ENCODE measurements at places on chromosomes 2 and 18. TPM values are rescaled to one million over a fixed set of nuclear protein-coding genes. Genes with fewer than 3 reads are reported as not detected.
A peak's percentile ranks its signal among the peaks of the same experiment; 100 is the strongest.

DNA sequence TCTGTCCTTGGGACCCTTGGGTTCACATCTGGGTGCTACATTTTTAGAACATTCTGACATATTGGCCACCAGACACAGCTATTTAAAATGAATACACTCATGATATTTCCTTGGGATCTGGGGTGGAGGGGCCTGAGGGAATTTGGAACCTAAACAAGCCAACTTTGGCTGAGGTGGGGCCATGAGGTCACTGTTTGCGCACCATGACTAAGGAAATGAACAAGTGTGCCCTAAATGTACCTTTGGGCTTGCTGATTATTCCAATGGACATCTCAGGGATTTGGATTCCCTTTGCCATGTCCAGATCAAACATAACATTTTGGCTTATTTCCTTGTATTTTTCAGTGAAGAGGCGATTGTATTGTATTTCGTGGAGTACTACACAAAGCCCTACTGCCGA lies 80.5 kb upstream of the SEC11C start:
- no peaks in the 10 kb centered on the region for H3K36me3 ChIP-seq
- no peaks in the 10 kb centered on the region for H3K27me3 ChIP-seq
- H3K4me3 ChIP-seq = no peak overlapping the region
- DNase-seq = no peak
- no peak overlapping the region for H3K27ac ChIP-seq

GRCh38 chr2:240425697-240426096 lies 9.8 kb upstream of the GPC1 start:
- no peaks in the 10 kb centered on the region for H3K4me1 ChIP-seq
- H3K27ac ChIP-seq = no peak overlapping the region
- no peak for DNase-seq
- H3K36me3 ChIP-seq = no peaks in the 10 kb centered on the region

- no peaks in the 10 kb centered on the region for H3K27me3 ChIP-seq
- no peak for DNase-seq
- no peak overlapping the region for H3K4me3 ChIP-seq
- H3K27ac ChIP-seq = no peak overlapping the region
- H3K36me3 ChIP-seq = no peaks in the 10 kb centered on the region
Observed at GRCh38 chr2:203714112-203714511, 7.7 kb downstream of the CD28 start.

DNA sequence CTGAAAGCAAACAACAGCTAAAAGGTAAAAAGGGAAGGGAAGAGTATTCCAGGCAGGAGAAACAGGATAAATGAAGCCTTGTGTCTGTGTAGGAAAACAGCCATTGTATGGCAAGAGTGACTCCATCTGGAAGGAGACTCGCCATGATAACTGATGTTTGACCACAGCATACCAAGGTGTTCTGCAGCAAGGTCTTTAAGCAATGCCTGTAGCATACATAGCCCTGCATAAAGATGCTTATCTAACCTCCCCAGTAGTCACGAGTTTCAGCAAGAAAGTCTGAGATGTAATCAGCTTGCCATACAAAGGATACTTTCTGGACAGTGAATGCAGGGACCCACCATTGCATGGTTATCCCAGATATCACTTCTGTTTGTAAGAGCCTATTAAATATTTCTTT lies 11.9 kb upstream of the CCNT2 start:
- no peaks in the 10 kb centered on the region for H3K4me1 ChIP-seq
- no peak for DNase-seq
- no peak overlapping the region for H3K27ac ChIP-seq

GRCh38 chr18:7259475-7259874 lies 28.6 kb downstream of the LRRC30 start:
- no peak overlapping the region for H3K27ac ChIP-seq
- H3K4me1 ChIP-seq = no peaks in the 10 kb centered on the region
- no peaks in the 10 kb centered on the region for H3K27me3 ChIP-seq
- no peak overlapping the region for H3K4me3 ChIP-seq
- H3K36me3 ChIP-seq = no peaks in the 10 kb centered on the region

- H3K36me3 ChIP-seq = no peaks in the 10 kb centered on the region
- DNase-seq = no peak
- H3K27ac ChIP-seq = no peak overlapping the region
- H3K4me3 ChIP-seq = no peak overlapping the region
- H3K4me1 ChIP-seq = no peaks in the 10 kb centered on the region
Observed at GRCh38 chr2:162506706-162507105, 162.8 kb downstream of the GCA start.

DNA sequence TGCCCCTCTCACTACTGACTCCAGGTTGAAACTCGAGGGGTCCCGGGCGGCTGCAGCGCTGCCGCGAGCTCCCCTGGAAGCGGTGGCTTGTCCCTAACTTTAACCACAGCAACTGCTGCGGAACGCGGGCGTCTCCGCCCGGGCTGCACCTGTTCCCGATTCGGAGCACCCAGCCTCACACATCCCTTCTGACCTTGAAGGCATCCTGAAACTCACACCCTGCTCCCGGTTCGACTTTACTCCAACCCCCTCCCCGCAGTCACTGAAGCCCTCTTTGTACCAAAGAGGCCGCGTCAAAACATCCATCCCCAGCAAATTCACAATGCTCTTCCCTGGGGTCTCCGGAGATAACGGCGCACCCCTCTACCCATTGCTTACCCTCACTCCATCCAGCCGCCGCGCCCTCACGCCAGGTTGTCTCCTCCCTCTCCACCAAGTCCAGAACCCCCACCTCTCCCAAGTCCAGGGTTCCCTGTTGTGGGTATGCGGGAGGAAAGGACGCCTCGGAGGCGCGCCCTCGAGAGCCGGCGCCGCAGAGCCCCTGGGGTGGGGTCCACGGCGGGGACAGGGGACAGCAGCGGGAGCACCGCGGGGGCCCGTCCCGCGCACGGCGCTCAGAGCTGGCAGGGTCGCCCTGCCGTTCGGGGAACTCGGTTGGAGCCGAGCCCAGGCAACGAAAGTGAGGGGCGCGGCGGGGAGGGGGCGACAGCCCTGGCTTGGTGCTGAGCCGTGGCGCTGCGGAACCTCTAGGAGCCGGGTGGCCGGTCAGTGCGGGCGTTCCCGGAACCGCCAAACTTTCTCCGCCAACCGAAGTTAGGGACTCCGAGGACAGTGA lies 934 bp downstream of the MYO5B start:
- H3K27ac ChIP-seq = no peak overlapping the region
- peaks cover 41% of the 10 kb centered on the region for H3K27me3 ChIP-seq
- H3K4me1 ChIP-seq = no peaks in the 10 kb centered on the region
- H3K36me3 ChIP-seq = no peaks in the 10 kb centered on the region
- DNase-seq = no peak
- peak overlapping the region; percentile 42 for H3K4me3 ChIP-seq

DNA sequence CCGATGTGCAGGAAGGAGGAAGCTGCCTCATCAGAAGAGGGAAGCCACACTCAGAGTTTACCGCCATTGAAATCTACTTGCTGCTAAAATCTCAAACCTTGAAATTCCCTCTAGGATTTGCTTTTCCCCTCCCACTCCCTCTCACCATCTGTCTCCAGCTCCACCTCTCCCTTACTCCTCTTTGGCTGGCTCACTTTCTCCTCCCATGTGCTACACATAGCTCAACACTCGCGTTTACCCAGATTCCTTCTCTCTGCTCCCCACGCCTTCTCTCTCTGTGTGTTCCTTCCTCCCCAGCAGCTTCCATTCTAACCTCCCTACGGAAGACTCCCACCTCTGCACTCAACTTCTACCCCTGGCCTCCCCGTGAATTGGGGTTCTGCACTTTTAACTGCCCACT lies 143.1 kb downstream of the DNER start:
- H3K27me3 ChIP-seq = no peaks in the 10 kb centered on the region
- no peaks in the 10 kb centered on the region for H3K4me1 ChIP-seq
- H3K4me3 ChIP-seq = no peak overlapping the region
- no peak overlapping the region for H3K27ac ChIP-seq
- no peaks in the 10 kb centered on the region for H3K36me3 ChIP-seq

DNA sequence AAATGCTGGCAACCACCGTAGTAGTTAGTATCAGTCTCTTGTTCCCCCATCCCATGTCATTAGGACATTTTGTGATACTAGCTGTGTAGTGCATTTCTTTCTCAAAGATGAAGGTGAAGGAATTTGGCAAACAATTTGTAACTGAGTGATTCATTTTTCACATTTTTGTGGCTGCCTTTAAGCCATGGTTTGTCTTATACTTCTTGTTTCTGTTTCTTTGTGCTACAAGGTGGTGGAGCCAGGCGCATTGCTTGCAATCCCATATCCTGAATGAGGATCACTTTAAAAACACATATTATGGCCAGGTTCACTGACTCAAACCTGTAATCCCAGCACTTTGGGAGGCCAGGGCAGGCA lies 40.6 kb downstream of the GPD2 start:
- H3K4me1 ChIP-seq = peaks cover 46% of the 10 kb centered on the region
- H3K36me3 ChIP-seq = peaks cover 4% of the 10 kb centered on the region
- no peaks in the 10 kb centered on the region for H3K27me3 ChIP-seq
- peak overlapping the region; percentile 46 for H3K27ac ChIP-seq

GRCh38 chr2:207782238-207783030 lies 12.7 kb upstream of the FZD5 start:
- no peaks in the 10 kb centered on the region for H3K36me3 ChIP-seq
- no peaks in the 10 kb centered on the region for H3K27me3 ChIP-seq
- DNase-seq = no peak
- no peak overlapping the region for H3K4me3 ChIP-seq
- no peak overlapping the region for H3K27ac ChIP-seq
- H3K4me1 ChIP-seq = no peaks in the 10 kb centered on the region

GRCh38 chr2:217467331-217467730 lies 535.5 kb downstream of the TNS1 start:
- no peaks in the 10 kb centered on the region for H3K36me3 ChIP-seq
- H3K27me3 ChIP-seq = no peaks in the 10 kb centered on the region
- H3K27ac ChIP-seq = no peak overlapping the region

DNA sequence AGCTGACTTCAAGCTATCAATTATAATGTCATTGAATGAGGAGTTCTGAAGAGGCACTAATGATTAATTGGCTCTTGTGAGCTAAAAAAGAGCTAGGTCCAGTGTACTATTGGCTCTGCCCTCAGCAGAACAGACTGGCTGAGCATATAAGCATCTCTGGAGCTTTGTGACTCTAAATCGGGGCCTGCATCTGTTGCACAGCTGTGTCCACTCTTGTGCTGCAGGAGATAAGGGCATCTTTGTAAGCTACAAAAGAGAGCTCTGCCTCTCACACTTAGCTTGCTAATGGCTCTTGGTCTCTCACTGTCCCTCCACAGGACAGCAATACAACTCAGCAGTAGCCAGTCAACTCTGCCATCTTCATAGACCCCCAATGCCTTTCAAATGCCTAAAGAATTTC lies 61.5 kb upstream of the L3MBTL4 start:
- no peaks in the 10 kb centered on the region for H3K4me1 ChIP-seq
- no peaks in the 10 kb centered on the region for H3K27me3 ChIP-seq
- H3K4me3 ChIP-seq = no peak overlapping the region
- H3K27ac ChIP-seq = no peak overlapping the region

DNA sequence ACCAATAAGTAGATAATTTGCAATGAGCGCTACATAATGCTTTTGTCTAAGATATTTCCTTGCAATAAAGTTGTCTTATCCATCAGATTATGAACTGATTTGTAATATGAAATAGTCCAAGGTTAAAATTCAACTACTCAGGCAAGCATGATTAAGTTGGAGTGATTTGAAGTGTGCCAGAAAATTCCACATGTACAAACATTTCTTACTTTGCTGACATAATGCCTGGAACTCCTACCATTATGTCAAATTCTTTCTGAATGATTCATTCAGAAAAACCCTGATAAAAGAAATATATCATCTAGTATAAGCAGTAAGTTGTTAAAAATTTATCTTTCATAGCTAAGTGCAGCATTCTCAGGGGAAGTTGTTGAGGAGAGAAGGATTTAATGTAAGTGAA lies 87.3 kb downstream of the CBLN2 start:
- H3K27me3 ChIP-seq = no peaks in the 10 kb centered on the region
- DNase-seq = no peak
- no peak overlapping the region for H3K27ac ChIP-seq
- no peak overlapping the region for H3K4me3 ChIP-seq
- H3K36me3 ChIP-seq = no peaks in the 10 kb centered on the region

DNA sequence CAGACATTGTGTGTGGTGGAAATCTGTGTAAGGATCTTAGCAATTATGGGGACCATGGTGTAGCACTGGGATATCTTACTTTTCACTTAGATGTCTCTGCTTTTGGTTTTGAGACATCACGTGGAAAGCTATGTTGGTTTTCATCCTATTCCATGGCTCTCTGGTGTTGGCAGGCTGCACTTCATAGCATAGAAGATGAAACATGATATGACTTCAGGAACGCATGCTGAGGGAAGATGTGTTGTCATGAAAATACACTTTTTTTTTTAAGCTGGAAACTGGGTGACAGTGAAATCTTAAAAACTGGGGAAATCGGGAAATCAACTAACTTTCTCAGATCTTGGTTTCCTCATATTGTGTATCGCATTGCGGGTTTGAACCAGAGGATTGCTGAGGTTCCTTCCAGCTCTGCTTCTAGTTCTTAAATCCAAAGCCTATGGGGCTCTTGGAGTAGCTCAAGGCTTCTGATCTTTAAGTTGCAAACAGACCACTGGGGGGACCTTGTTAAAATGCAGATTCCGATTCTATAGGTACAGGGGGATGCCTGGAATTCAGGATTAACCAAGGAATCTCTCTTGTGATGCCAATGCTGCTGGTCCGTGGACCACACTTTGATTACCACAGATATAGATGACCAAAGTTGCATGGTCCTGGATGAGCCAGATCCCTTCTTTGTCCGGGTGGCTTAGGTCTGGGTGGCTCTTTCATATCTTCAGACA lies 160.7 kb downstream of the SH3RF3 start:
- H3K4me1 ChIP-seq = peaks cover 7% of the 10 kb centered on the region
- no peak overlapping the region for H3K4me3 ChIP-seq
- no peaks in the 10 kb centered on the region for H3K36me3 ChIP-seq
- H3K27ac ChIP-seq = no peak overlapping the region
- no peaks in the 10 kb centered on the region for H3K27me3 ChIP-seq

DNA sequence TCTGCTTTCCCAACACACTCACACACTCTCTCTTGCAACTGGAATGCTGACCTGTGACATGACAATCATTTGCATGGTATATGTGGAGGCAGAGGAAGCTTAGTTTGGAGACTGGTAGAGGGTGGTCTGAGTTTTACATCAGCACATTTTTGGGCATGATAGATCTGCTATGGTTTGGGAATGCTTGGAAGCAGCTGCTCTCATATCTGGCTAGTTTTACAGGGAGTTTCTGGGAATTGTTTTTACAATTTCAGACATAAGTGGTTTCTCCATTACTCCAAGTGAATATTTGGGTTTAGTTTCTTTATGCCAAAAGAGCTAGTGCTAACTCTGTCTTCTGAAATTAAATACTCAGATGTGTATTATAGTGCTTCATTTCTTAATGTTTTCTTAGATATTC lies 977.6 kb downstream of the SUCLG1 start:
- no peaks in the 10 kb centered on the region for H3K4me1 ChIP-seq
- no peak for DNase-seq
- H3K4me3 ChIP-seq = no peak overlapping the region
- H3K27me3 ChIP-seq = no peaks in the 10 kb centered on the region
- no peaks in the 10 kb centered on the region for H3K36me3 ChIP-seq
- no peak overlapping the region for H3K27ac ChIP-seq

GRCh38 chr2:88746929-88747490 lies 55.5 kb downstream of the RPIA start:
- H3K4me3 ChIP-seq = no peak overlapping the region
- H3K27ac ChIP-seq = no peak overlapping the region
- no peaks in the 10 kb centered on the region for H3K27me3 ChIP-seq

GRCh38 chr18:13536578-13536977 lies 189.8 kb downstream of the FAM210A start:
- no peaks in the 10 kb centered on the region for H3K27me3 ChIP-seq
- no peaks in the 10 kb centered on the region for H3K36me3 ChIP-seq
- no peak overlapping the region for H3K4me3 ChIP-seq
- H3K4me1 ChIP-seq = peaks cover 7% of the 10 kb centered on the region
- no peak overlapping the region for H3K27ac ChIP-seq
- DNase-seq = no peak

Gene VAPA
- total RNA-seq = 197 TPM

Gene DSC2
- total RNA-seq = 18.5 TPM

Gene SLC38A11
- 0.29 TPM for total RNA-seq

Gene FAM110C
- 5.5 TPM for total RNA-seq

Gene RRM2
- total RNA-seq = 43.8 TPM

Gene HOXD10
- total RNA-seq = not detected

Measured in left lung (tissue), 14 donors.